ENCODE measurements at places on chromosomes 2 and 18. TPM values are rescaled to one million over a fixed set of nuclear protein-coding genes. Genes with fewer than 3 reads are reported as not detected.

DNA sequence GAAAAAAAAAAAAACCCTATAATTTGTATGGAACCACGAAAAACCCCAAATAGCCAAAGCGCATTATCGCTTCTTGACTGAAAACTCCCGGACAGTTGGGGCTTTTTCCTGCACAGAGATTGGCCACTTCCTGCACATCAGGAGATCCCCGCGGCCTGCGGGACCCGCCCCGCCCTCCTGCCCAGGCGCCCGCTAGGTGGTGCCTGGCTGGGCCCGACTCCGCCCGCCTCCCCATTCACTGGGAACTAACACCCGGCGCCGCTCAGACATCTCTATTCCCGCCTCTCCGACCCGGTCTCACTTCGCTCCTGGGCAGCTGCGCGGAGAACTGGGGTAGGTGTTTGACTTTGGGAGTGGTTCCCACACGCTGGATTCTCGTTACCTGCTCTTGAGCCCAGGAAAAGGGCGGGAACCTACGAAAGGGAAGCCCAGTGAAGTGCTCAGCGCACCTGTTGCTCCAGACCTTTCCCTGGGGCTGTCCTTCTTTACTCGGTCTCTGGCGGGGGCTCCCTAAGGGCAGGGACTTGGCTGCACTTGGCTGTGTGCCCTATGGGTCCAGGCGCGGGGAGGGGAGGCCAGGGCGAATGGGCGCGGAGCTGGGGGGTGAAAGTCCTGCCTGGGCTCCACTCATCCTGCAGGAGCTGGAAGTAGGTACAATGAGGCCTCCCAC is at the start of gene HMSD:
Gene HMSD (plus strand): TSS at position 234 of the 670 bp plus-strand sequence. CDS start 4,155 bp downstream, outside the sequence.
- DNase-seq: peak; percentile 70

MSH2 gene
- total RNA-seq: 21.9 TPM

- DNase-seq: no peak
Measured at GRCh38 chr18:24018299-24018886, 3.8 kb downstream of the TTC39C start.

- no peak for DNase-seq
Measured at GRCh38 chr2:224711859-224712665, 4.1 kb downstream of the CCDC195 start.

DSG2 gene
- total RNA-seq: not detected

DNA sequence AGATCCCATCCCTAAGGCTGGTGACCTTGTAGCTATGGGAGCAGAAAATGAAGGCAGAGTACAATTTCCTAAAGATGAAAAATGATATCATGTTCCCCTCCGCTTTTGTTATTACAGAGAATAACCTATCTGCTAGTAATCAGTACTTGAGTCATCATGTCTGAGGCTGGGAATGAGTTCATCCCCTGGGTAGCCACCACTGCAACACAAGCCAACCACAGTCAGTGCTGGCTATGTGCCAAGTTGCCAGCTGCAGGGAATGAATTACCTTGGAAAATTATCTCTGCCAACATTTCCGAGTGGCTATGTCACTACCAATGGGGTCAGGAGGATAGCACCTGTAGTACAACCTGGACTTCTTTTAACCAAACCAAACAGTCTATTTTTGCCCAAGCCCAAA is 1094.7 kb upstream of the DDX18 start:
- DNase-seq: no peak

TEKT4 gene
- total RNA-seq: not detected

ARHGAP15 gene
- 198 TPM for total RNA-seq

- DNase-seq: no peak
Measured at GRCh38 chr2:236803621-236804020, 234.0 kb downstream of the ACKR3 start.

LIMS4 gene
- 0.47 TPM for total RNA-seq

C2orf15 gene
- total RNA-seq: 1.0 TPM

GRCh38 chr2:8819194-8819593 is 18.2 kb downstream of the KIDINS220 start:
- DNase-seq: no peak
